ENCODE measurements at places on chromosomes 12 and 14.

DNA sequence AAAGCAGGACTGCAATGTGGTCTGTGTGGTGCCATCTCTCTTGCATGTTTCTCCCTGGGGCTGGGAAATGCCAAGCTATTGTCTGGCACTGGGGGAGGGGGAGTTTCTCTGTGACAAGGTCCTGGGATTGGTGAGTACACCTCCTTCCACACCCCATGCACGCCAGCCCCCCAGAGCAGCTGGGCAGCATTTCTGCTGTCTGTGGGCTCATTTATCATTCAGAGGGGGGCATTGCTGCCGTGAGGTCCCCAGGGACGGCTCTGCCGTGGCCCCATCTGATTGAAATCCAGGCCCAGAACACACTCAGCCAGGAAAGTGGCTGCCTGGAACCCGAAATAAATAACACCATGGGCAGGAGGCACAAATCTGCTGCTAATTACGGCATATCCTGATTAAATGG, 12.6 kb upstream of the FAM222A start:
- DNase-seq: no peak

DNA sequence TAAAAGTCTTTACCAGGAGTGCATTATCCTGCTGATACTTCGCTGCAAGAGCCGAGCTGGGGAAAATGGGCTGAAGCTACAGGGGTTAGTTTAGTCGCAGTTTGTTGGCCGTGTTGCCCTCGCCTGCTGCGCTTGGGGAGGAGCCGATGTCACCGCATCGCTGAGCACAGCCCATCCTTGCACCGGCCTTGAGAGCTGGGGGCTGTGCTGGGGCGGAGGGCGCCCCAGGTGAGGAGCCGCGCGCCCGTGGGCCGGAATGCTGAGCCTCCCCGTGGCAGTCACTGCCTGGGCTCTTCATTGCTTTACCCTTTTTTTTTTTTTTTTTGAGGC, 50.0 kb downstream of the ADGRD1 start:
- no peak for DNase-seq

DNA sequence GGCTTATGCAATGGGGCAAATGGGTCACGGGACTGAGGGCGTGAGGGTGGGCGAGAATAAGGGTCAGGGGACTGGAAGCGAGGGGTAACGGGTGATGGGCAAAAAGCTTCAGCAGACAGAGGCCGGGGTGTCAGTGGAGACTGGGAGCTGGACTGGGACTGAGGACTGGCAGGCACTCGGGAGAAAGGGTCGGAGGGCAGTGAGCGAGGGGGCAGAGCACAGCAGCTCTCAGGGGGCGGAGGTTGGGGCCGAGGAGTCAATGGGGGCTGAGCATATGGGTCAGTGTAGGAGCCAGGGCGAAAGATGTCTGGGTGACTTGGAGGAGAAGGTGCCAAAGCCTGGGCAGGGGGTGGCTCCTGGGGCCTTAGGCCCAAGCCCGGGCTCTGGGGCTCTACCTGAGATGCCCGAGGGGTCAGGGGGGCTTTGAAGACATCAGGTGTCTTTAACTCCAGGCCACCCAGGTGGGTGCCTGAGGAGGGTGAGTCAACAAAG, 20.2 kb downstream of the KMT2D start:
- no peak for DNase-seq

DNA sequence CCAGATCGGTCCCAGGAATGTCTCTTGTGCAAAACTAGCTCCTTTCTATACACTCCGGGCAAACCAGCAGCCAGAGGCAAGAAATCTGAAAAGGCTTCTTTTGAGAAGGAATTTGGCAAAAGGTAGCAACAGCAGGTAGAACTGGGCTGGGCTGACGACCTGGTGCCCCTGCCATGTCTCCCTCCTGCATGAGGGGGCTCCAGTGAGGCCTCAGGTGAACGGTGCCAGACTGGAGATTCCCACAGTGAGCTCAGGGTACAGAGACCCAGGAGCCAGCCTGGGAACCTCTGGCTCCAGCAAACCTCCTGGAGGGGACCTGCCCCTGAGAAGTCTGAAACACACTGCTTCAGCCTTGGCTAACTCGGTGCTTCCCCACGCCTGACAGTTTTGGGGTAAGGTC, 10.8 kb downstream of the ITPK1 start:
- no peak for DNase-seq

GRCh38 chr12:46187023-46187422, 81.8 kb downstream of the SLC38A1 start:
- DNase-seq: no peak

Measured in stimulated activated CD4-positive, alpha-beta T cell treated with anti-CD3 and anti-CD28 coated beads, Interleukin-1b, Interleukin-23, amount 100 ng/mL, for 1 hour (primary cell).